Right lung (tissue), 10 donors: ENCODE measurements at places on chromosomes 1 and 21. TPM values are rescaled to one million over a fixed set of nuclear protein-coding genes. Genes with fewer than 3 reads are reported as not detected.

HCRTR1 gene
- polyA plus RNA-seq: not detected

KCNJ9 gene
- polyA plus RNA-seq: 0.10 TPM

NPHS2 gene
- polyA plus RNA-seq: 1.9 TPM

FAM151A gene
- 0.57 TPM for polyA plus RNA-seq

OR2L3 gene
- polyA plus RNA-seq: not detected

DTL gene
- 25.6 TPM for polyA plus RNA-seq

GJA8 gene
- polyA plus RNA-seq: not detected

LYSMD1 gene
- polyA plus RNA-seq: 15.8 TPM

GPR3 gene
- polyA plus RNA-seq: 1.7 TPM

PIGV gene
- 16.6 TPM for polyA plus RNA-seq

WDR77 gene
- polyA plus RNA-seq: 48.6 TPM

LCE1C gene
- polyA plus RNA-seq: not detected

GRCh38 chr1:116720364-116721038, 33.7 kb upstream of the CD2 start:
- DNase-seq: no peak

DNA sequence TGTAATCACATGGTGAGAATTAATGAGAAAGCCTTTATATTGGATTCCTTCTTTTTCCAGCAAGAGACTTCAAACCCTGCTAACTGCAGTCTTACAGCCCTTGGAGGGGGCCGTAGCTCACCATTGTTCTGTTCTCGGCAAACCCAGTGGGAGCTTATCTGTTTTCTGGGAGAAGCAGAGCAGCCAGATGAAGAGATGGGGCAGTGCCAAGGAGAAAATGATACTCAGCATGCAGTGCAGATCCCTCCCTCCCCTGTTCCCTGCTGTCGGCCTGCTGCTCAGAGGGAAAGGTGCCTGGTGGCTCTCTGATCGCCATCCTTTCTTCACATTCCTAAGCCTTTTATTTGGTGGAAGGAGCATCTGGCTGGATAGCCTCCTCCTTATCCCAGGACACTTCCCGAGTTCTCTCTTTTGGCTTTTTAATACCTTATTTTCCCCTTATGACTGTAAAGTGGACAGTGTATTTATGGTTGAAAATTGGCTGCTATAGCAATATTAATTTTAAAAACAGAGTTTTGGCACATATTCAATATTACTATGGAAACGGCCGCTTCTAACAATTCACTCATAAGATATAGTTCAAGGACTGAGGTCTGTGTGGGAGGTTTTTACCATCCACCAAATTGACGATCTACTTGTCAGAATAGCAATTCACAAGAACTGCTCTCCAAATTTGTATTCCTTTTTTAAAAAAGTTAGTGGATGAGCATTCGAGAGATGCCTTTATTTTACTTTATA, 203.4 kb downstream of the CRB1 start:
- DNase-seq: peak; percentile 17

DNA sequence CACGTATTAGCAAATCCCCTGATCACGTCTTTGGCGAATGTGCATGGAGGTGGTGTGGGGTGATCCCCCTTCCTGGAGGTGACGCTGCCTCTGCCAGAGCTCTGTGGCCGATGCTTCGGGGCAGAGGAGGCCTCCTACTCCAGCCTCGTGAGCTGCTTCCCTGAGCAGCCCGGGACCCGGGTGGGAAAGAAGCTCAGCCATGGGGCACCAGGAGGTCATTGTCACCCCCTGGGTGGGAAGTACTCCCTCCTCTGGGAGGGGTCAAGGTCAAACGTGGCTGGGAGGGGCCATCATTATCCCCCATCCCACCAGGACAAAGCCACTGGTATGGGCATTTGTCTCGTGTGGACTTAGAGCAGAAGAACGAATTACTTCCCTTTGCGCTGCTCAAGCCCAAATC, 40.7 kb downstream of the KCNAB2 start:
- DNase-seq: no peak

- DNase-seq: no peak
Measured at GRCh38 chr21:37459575-37459974, 93.0 kb downstream of the DYRK1A start.

GRCh38 chr21:17491716-17492414, 21.0 kb upstream of the CXADR start:
- DNase-seq: no peak

GRCh38 chr1:200021577-200022238, 5.8 kb upstream of the NR5A2 start:
- no peak for DNase-seq

DNA sequence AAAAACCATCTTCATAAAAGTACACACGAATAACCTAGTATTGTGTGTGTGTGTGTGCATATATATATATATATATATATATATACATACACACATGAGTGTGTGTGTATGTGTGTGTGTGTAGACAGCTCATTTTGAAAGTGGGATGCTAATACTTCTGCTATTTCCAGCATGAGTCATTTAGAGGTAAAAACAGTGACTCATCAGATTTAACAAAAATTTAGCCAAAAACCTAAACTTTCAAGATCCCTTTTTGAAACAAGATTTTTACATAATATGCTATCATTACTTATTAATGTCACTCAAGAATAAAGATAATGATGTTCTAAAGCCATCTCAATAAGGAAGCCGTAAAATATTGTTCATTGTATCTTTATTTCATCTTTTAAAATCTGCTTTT, 35.6 kb upstream of the ADGRL4 start:
- no peak for DNase-seq

GRCh38 chr1:20462397-20462796, 23.6 kb downstream of the CAMK2N1 start:
- DNase-seq: no peak

- no peak for DNase-seq
Measured at GRCh38 chr1:83024251-83024767, 974.6 kb downstream of the TTLL7 start.

DNA sequence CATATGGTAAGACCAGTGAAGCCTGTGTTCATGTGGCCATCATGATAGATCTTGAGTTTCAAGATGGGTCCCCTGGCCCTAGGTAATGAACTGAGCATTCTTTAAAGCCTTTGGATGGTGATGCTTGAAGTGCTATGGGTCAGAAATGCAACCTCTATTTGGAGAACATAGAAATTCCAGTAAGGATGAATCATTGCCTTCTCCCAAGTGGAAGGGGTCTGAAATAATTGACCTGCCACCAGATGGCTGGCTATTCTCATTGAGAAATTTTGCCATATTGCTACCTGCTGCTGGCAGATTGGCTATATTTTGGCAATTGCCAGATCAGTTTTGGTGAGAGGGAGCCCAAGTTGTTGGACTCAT, 739 bp upstream of the IFI6 start:
- DNase-seq: no peak

DNA sequence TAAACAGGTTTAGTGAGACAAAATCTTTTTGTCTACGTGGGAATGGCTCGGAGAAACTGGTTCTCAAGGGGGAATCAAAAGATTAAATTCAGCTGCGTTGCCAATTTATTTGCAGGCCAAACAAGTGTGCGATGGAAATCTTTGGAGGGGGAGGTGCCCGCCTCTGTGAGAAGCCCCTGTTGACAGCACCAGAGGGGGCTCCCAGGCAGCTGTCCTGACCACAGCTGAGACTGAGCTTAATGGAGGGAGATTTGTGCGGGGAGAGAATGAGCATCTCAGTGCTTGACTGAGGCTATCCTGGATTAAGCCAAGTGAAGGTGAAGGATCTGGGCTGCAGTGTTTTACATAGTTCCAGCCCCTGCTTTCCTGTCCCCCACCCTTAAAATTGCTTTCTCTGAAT, 169.7 kb downstream of the ATG4C start:
- no peak for DNase-seq

DNA sequence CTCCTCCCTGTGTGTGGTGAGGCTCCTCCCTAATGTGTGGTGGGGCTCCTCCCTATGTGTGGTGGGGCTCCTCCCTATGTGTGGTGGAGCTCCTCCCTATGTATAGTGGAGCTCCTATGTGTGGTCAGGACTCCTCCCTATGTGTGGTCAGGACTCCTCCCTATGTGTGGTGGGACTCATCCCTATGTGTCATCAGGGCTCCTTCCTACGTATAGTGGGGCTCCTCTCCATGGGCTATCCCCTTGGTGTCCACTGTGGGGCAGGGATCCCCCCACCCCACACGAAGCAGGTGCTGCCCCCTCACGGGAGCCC, 29.6 kb downstream of the PRSS38 start:
- no peak for DNase-seq

DNA sequence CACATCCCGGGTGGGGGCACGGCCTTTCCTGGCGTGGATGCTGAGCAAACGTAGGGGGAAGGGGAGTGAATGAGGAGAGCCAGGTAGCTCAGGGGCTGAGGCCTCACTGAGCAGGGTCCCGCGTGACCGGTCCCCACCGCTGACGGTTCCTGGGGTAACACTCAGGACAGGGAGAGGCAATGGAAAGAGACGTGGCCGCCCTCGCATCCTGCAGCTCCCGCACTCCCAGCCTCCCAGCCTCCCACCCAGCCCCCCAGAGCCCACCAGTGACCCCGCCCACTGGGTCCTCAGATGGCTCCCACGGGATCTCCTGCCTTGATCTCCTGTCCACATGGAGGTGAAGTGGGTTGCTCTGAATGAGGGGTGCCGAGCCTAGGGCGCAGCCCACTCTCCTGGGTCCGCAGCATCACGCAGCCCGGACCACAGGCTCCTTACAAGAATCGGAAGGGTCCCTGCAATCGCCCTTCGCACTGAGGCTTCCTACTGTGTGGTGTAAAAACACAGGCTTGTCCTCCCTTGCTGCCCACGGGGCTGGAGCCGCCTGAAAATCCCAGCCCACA, 2.4 kb downstream of the TSPEAR start:
- no peak for DNase-seq

DNA sequence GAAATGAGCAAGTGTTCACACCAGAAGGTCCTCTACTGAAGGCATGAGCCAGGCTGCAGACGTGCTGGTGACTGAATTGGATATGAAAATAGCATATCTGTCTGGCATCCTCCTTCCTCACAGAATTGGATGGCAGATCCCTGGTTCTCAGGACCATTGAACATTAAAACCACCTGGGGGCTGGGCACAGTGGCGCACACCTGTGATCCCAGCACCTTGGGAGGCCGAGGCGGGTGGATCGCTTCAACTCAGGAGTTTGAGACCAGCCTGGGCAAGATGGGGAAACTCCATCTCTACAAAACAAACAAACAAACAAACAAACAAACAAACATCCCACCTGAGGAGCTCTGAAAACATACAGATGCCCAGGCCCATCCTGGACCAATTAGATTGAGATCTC, 23.4 kb downstream of the TEX35 start:
- DNase-seq: no peak

DNA sequence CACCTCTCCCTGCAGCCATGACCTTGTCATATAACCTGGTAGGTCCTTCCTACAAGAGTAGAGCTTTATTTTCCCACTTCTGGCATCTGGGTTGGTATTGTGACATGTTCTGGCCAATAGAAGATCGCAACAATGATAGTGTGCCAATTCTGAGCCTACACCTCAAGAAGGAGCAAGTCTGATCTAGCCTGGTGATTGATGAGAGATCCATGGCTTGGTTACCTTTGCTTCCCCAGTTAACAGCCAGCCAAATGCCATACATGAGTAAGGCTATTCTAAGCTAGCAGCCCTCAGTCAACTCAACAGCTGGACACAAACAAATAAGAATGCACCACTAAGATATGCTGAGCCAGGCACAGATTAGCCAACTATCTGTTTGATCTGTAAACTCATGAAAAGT, 226.7 kb downstream of the LMO4 start:
- DNase-seq: no peak

DNA sequence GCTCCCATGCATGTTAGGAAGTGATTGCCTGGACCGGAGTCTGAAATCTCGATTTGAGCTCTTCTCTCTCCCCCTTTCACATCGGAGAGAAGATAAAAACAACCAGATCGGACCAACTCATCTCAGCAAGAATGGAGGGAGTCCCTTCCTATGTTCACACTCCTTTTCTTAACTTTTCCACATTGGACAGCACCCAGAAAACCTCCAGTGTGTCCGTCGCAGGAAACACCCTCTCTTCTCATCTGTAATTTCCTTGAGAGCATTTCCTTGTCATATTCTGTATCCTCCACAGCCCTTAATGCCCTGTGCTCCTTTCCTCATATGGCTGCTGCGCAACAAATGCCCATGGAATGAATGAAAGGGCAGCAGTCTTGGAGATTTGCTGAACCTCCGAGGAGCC, 1.5 kb upstream of the TDRD10 start:
- no peak for DNase-seq

GRCh38 chr1:201208236-201208635, 17.6 kb downstream of the IGFN1 start:
- DNase-seq: no peak

- no peak for DNase-seq
Measured at GRCh38 chr21:44880405-44881197, 7.1 kb upstream of the PTTG1IP start.

GRCh38 chr1:74731399-74732052, 1.3 kb downstream of the CRYZ start:
- no peak for DNase-seq

GRCh38 chr1:177256153-177257075, 85.7 kb downstream of the BRINP2 start:
- DNase-seq: peak; percentile 32

DNA sequence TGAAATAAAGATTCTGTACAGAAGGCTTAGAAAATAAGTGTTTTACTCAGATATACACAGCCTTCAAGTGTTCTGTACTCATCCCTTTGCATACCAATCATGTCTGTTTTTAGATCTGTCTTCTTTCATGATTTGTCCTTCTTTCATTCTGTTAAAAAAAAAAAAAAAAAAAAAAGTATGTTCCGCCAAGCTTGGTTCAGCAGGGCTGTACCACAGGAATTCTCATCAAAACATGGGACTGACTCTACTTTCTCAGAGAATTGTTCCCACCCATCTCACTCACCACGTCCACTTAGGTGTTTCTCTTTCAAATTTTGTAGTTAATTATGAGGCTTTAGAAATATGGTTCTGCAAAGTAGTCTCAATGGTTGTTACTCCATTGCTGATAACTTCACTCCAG, 119.0 kb downstream of the AK5 start:
- no peak for DNase-seq

- no peak for DNase-seq
Measured at GRCh38 chr1:159968901-159969300, 14.9 kb upstream of the SLAMF9 start.

DNA sequence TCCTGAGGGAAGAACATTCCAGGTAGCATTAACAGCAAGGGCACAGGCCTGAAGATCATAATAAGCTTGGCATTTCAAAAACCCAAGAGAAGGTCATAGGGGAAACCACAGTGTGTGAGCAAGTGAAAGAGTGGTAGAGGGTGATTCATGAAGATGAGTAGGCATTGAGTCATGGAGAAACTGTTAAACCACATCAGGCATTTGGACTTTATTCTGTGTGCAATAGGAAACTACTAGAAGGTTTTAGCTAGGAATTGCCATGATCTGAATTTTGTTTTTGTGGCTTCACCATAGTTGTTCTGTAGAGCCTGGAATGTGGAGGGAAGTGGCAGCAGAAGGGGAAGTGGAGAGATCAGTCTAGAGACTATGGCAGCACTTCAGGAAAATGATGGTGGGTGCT, 359.0 kb upstream of the PTBP2 start:
- no peak for DNase-seq

GRCh38 chr21:41048145-41048544, 119.8 kb upstream of the BACE2 start:
- no peak for DNase-seq
